GM23338 (cell line): ENCODE measurements at places on chromosomes 2 and 18. TPM values are rescaled to one million over a fixed set of nuclear protein-coding genes. Genes with fewer than 3 reads are reported as not detected.

The COL3A1 gene
- 0.31 TPM in 2 replicates for polyA plus RNA-seq

The STEAP3 gene
- 7.5 and 8.6 TPM in 2 replicates for polyA plus RNA-seq

The MARCHF4 gene
- 0.45 and 0.70 TPM in 2 replicates for polyA plus RNA-seq

The RALBP1 gene
- polyA plus RNA-seq, result 102 and 103 TPM in 2 replicates

DNA sequence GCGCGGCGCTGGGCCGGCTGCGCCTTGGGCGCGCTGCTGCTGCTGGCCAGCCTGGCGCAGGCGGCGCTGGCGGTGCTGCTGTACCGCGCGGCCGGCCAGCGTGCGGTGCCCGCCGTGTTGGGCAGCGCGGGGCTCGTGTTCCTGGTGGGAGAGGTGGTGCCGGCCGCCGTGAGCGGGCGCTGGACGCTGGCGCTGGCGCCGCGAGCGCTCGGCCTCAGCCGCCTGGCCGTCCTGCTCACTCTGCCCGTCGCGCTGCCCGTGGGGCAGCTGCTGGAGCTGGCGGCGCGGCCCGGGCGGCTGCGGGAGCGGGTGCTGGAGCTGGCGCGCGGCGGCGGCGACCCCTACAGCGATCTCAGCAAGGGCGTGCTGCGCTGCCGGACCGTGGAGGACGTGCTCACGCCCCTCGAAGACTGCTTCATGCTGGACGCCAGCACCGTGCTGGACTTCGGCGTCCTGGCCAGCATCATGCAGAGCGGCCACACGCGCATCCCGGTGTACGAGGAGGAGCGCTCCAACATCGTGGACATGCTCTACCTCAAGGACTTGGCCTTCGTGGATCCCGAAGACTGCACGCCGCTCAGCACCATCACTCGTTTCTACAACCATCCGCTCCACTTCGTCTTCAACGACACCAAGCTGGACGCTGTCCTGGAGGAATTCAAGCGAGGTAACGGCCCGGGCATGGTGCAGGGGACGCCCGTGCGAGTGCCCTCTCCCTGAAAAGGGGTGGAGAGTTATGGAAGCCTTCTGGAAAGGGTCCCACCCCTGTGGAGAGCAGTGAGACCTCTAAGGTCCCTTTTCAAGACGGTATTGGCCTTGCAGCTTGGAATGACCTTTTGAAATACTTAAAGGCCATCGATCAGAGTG, 1.0 kb downstream of the CNNM3 start:
- DNase-seq, result peak; percentile 34

DNA sequence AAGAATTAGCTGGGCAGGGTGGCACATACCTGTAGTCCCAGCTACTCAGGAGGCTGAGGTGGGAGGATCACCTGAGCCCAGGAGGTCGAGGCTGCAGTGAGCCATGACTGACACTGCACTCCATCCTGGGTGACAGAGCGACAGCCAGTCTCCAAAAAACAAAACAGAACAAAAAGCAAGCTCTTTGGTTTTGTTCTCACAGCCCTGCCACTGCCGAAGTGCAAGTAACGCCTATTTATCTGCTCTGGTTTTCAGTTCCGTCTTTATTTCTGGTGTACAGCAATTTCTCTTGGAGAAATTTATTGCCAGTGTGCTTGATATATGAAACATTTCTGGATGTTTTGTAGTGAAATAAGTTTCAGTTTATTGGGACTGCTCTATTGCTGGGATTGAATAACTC, 61.9 kb downstream of the RAB10 start:
- DNase-seq, result no peak

DNA sequence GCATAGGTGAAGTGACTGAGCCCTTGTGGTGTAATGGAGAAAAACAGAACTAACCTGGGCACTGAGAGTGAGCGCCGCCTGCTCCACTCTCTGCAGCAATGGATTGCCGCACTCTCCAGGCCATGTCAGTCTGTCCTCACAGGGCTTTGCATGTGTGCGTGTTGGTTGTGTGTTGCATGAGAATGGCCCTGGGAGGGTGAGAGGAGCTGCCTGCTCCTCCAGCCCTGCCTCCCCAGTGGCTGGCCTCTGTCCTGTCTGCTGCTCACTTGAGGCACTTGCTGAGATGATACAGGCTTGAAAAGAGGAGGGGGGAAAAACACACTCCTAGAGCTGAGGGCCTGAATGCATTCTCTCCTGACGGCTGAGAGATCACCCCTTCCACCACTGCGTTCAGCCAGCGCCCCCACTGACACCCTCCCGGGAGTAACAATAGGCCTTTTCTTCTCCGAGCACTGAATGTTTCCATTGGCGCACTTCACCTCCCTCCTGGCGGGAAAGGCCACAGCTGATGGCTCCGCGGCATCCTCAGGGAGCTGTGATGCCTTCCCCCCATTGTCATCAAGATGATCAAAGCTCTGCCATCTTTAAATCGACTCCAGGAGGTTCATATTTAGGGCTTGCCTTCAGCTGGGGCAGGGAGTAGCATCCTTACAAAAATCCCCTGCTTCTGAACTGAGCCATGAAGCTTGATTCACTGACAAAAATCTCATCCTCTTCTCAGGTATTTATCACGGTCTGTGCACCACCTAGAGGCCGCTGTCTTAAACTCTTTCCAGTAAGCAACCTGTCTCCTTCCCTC, 49.9 kb upstream of the DAPL1 start:
- peak; percentile 91 for DNase-seq

DNA sequence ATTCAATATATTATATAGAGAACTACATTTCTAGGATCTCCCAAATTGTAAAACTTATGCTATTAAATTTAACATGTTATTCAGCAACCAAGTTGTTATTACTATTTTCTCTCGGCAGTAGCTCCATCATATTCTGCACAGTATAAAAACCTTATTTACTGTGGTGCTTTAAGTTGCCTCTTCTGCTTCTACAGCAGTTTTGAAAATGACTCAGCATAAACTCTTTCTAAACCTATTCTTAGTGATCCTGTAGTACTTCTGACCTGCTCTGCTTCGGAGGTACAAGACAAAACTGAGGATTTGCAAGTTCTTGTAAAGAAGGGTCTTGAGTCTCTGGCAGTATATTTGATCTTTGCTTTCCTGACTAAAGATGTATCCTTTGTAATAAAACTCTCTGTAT, 567.2 kb downstream of the TMX3 start:
- DNase-seq, result no peak

GRCh38 chr2:73979686-73980085, 5.0 kb upstream of the TET3 start:
- no peak for DNase-seq

DNA sequence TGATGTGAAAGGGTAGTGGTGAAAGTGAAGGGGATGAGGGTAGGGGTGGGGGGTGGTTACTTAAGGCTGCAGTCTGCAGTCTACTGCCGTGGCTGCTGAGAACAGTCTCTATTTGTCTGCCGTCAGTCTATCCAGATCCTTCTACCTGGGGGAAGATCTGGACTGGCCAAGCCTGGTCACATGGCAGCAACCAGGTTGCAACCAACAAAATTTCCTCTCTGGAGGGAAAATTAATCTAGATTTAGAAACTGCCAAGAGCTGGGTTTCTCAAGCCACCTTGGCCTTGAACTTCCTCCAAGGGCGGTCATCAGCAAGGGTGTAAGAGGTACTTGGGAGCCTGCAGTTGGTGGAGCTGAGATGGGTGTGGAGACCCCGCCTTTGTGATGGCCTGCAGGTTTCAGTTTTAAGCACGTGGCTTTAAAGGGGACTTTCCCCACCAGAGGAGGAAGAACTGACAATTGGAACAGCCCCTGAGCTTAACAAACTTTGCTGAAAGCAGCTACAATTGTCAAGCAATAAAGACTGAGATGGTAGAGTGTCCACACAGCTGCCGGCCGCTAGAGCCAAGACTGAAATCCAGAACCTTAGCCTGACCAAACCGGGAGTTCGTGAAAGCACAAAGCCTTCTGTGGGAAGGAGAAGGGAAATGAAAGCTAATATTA, 31.4 kb upstream of the KCMF1 start:
- DNase-seq, result no peak

DNA sequence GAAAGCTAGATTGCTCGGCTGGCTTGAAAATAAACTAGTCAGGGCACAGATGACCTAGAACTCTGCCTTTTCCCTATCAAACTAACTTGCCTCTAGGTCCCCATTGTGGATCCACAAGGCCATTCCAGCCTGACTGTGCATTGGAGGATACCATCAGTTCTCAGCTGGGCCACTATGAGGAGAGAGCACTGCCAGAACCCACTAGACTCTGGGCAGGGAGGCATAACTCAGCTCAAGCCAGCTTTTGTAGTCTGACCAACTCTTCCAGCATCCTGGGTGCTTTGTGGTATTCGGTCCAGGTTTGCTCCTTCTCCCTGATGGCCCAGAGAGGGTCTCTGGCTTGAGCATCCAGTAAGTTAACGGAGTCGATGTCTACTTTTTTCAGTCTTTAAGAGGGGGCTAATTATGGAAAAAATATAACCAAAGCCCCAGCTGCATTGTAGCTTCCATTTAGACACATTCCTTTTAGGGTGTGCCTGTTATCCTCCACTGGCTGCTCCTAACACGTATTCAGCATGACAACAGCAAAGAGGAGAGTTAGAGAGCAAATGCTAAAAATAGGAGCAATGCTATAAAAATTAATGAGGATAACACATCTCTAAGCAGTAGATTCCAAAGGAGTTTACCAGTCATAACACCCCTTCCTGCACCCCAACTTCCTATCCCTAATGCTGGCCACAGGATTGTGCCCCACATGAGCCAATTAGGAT, 15.2 kb downstream of the GKN2 start:
- DNase-seq, result no peak
